ENCODE measurements at places on chromosomes 3 and 15. TPM values are rescaled to one million over a fixed set of nuclear protein-coding genes. Genes with fewer than 3 reads are reported as not detected.
A peak's percentile ranks its signal among the peaks of the same experiment; 100 is the strongest.

Gene CLSTN2
- total RNA-seq: 29.7 TPM

Gene TMEM207
- total RNA-seq: not detected

Gene LOXL1
- 27.1 TPM for total RNA-seq

Gene ESYT3
- total RNA-seq: not detected

Gene STXBP5L
- total RNA-seq: not detected

Gene KBTBD13
- not detected for total RNA-seq

Gene WWTR1
- total RNA-seq: 130 TPM

Gene ABHD5
- total RNA-seq: 27.6 TPM

Gene AMIGO3
- not detected for total RNA-seq

Gene KLHL40
- not detected for total RNA-seq

- no peak for DNase-seq
Observed at GRCh38 chr3:125318871-125319270, 56.3 kb downstream of the ZNF148 start.

- no peak for DNase-seq
Observed at GRCh38 chr15:61517776-61518175, 288.7 kb upstream of the RORA start.

DNA sequence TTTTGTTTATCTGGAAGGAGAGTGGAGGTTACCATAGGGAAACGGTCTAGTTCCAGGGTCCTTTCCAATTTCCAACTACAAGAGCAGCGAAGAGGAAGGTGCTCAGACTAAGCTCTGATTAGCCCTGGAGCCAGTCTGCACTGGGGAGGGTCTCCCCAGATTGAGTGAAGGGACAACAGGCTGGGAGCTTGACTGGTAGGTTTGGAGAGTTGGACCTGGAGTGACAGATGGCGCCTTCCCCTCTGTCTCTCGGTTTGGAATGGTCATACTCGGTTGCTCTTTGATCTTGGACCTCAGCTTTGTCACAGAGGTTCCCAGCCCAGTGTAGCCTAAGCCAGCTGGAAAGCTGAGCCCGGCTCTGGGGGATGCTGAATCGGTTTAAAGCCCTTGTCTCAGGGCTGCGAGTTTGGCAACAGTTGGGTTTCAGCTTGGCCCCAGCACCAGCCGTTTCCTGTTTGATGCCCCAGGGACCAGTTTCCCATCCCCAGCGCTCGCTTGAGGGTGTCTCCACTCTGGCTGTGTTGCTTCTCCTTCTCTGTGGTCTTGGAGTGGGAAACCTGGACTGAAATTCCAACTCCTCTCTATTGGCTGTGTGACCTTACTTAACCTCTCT is 53.1 kb upstream of the ULK4 start:
- peak; percentile 30 for DNase-seq

DNA sequence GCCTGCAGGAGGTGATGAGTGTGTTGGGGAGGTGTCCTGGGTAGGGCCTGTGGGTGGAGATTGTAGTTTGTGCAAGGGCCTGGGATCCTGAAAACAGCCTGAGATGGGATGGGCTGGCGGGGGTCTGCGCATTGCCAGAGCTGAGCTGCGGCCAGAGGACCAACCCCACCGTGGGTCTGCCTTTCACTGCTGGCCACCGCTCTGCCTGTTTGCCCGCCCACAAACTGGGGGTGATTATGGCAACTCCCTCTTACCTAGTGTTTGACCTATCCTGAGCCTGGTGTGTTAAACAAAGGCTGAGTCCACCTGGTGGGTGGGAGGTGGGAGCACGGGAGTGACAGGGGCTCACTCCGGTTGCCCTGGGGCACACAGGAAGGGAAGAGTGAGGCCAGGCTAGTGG is 9.8 kb downstream of the ABTB1 start:
- DNase-seq: no peak

- no peak for DNase-seq
Observed at GRCh38 chr3:130654091-130654490, 92.5 kb downstream of the PIK3R4 start.

DNA sequence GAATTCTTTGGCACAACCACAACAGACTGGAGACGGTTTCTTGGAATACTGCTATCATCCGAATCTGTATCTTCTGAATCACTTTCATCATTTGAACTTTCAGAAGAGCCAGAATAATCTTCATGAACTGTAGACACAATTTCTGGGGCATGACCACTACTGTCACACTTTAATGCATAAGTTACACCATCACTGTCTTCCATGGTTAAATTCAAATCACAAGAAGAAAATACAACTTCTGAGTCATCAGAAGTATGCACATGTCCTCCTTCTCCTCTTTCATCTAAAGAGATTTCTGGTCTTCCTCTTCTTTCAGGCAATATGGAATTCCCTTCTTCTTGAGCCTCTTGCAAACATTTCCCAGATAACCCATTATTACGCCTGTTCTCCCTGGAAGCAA is 42.5 kb downstream of the SETD2 start:
- no peak for DNase-seq

DNA sequence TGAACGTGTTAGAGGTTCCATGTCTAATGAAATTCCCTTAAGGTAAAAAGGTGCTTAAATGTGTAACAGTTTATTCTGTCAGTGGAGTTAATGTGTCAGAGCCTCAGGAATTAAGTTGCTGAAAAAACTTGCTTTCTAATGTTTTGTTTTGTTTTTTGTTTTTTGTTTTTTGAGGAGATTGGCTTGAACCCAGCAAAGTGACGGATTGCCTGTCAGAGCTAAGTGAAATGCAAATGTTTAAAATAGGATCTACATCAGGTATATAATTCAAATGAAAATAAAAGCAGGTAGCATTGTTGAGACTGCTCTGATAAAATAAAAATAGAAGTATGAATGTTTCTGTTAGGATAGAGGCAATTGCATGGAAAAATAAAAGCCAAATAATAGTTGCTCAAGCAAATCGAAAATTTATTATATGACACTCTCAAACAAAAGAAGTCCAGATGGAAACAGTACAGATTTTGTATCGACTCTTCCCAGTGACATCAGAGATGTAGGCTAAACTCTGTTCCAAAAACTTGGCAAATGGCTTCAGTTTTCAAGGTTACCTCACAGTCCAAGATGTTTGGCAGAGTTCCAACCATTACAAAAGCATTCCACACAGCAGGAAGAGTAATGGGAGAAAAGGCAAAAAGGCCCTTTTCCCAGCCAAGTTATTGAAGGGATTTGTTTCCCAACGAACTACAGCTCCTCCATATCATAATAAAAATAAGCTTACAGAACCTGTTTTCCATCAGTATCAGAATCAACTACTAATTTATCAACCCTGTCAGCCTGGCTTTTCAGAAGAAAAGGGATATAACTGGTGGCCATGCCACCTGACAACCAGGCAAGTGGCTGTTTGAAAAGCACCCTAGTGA is 291.0 kb downstream of the TBL1XR1 start:
- peak; percentile 56 for DNase-seq

- no peak for DNase-seq
Observed at GRCh38 chr3:23221136-23221535, 18.0 kb downstream of the UBE2E2 start.

GRCh38 chr3:153079386-153079785 is 82.6 kb upstream of the RAP2B start:
- DNase-seq: no peak

GRCh38 chr15:51838270-51838669 is 8.8 kb downstream of the TMOD3 start:
- no peak for DNase-seq

DNA sequence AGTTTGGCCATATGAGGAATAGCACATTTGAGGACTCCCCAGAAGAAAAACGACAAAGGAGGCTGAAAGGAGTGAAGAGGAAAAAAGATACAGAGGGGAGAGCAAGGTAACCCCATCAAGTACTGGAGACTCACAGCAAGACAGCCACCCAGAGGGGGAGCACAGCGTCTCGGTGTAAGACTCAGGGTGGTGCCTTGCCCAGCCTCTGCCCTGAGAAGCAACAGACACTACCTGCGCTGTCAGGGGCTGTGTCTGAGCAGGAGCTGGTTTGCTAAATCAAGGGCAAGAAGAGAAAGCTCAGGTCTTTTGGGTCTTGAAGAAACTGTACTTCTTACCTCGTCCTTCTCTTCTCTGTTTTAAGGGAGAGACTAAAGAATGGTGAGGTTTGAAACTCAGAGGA is 27.9 kb downstream of the FBXO45 start:
- DNase-seq: no peak

DNA sequence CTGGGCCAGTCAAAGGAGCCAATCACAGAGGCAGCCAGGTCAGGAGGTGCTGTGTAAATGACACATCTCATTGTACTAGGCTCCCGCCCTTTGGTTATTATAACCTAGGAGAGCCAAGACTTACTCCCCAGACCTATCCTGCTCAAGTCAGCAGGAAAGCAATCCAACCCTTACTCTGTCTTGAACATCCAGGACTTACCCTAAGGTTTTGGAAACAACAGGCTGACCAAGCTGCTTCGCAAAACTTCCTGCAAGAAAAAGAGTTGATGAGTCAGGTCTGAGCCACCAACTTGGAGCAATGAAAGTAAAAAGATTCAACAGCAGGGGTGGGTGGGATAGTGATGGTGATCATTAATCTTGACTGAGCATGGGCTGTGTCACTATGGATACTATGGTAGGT is 144.4 kb downstream of the MYLK start:
- DNase-seq: peak; percentile 62

- no peak for DNase-seq
Observed at GRCh38 chr3:99286266-99286845, 352.0 kb upstream of the COL8A1 start.

GRCh38 chr3:13134166-13134878 is 61.1 kb upstream of the IQSEC1 start:
- no peak for DNase-seq

DNA sequence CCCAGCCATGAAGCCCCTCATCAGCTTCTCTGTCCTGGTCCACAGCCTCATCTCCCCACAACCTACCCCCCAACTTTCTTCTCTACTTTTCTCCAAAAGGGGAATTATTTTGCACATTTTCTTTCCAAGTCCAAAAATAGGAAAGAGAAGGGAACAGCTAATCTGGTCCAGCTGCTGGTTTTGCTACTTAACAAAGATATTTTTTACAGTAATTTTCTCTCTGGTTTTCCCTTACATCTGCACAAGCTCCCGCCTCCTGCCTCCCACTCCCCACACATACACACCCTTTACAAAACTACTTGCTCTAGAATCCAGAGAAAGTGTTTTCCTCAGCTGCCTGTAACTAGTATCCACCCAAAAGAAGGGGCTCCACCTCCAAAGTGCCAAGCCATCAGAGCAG is 177.2 kb downstream of the POLR2M start:
- DNase-seq: no peak

DNA sequence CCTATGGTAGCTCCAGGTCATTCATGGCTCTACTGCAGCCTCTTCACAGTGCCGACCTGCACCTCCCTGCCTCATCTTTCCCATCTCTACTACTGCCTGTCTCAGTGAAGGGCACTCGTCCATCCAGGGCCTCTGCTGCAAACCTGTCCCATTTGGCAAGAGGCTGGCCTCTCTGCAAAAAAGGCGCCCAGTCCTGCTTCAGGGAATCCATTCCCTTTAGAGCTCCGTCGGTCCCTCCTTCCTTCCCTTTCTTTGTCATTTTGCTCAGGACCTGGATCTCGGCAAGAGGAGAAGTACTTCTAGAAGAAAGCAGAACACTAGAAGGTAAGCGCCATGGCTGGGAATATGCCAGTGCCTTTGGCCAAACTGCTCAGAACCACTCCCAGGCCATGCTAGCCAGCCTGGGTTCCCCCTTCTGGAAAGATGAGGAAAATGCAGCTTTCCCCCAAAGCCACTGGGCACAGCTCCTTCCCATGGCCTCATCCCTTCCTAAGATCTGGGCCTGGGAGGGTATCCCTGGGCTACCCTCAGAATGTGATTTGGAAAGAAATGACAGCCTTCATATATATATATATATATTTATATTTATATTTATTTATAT is 6.4 kb upstream of the ISL2 start:
- no peak for DNase-seq

DNA sequence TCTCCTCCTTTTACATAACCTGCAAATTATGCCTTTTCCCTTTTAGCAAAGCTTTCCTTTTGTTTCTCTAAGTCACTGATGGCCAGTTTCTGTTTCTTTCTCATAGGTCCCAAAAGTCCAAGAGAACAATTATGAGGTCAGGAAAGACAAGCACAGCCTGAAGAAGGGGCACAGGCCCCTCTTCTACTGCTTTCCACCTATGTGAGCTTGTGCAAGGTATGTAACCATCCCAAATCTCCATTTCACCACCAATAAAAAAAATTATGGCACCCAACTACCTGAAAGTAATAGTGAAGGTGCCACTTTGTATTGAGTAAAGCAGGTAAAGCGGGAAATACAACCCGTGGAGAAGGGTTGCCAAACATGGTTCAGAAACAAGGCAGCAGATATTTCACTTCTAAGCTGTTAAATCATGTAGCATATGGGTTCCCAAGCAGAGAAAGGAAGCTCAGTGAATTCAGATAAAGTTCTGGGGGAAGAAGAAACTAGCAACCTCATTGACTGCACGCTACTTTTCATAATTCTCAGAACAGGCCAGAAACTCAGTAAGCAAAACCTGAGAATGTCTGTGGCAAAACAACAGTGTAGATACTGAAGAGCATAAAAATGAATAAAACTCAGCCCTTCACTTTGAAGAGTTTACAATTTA is 4.2 kb downstream of the PLOD2 start:
- peak; percentile 57 for DNase-seq

DNA sequence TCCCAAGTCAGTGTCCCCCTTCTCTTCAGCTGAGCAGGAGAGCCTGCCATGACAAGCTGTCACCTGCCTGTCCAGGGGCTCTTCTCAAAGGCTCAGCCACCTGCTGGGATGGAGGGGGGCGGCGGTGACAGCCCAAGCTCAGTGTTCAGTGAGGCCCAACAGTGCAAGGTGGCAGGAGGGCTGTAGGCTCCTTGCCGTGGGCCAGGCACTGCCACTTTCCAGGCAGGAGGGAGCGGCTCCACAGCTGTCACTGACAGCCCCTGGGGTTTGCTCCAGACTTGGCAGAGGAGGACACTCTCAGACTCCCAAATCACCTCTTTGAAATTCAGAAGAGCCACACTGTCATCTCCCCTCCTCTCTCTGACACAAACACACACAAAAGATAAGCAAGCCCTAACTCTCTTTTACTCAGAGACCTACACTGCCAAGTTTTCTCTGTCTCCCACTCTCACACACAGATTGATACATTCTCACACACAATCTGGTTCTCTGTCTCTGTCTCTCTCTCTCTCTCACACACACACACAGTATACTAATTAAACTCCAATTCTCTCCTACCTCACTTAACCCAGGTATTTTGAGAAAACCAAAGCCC is 443.3 kb downstream of the EPHB1 start:
- no peak for DNase-seq

DNA sequence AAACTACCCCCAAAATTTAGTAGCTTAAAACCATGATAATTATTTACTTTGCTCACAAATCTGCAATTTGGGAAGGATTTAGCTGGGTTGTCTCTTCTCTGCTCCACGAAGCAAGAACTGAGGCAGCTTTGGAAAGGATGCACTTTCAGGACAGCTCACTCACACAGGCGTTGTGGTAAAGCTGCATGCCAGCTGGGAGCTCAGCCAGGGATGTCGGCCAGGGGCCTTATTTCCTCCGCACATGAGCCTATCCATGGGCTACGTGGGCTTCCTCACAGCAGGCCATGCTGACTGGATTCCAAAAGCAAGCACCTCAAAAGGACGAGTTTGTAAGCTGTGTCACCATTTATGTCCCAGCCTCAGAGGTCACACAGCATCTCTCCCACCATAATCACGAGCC is 301.3 kb upstream of the IGF1R start:
- DNase-seq: no peak
